ENCODE measurements at places on chromosomes 4 and X. TPM values are rescaled to one million over a fixed set of nuclear protein-coding genes. Genes with fewer than 3 reads are reported as not detected.

TSPAN6 gene
- total RNA-seq: 60.4 TPM

CFAP99 gene
- total RNA-seq: 0.61 TPM

GRCh38 chr4:146486565-146486964, 35.2 kb downstream of the SLC10A7 start:
- DNase-seq: no peak

GRCh38 chr4:95129821-95130311, 372.1 kb downstream of the BMPR1B start:
- no peak for DNase-seq

- no peak for DNase-seq
Observed at GRCh38 chrX:74090049-74090448, 213.9 kb upstream of the ZCCHC13 start.

DNA sequence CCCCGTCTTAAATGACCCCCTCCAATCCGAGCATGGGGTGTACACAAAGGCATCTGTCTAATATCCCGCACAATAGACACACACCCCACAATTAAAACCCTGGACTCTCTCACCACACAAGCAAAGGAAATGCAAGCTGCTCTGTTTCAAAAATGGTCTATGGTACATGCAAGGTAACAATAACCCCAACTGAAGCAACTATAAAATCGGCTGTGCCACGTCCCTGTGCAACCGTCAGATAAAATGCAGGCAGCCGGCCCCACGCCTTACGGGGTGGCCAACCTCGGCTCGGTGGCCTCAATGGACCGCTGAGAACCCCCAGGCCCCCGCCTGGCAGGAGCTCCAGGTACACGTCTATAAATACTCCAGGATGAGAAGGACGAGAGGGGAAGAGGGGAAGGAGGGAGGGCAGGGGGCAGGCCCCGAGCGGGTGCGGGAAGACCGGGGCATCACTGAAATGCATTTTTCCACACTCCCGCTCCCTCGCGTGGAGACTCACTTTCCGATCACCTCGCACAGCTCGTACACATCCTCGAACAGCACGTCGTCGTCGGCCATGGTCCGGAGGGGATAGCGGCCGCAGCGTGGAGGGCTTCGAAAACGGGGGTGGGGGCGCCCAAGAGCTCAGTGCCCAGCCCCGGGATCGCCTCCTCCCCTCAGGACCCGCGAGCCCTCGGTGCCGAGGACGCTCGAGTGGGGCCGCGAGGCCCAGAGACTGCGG, 763 bp downstream of the CASK start:
- DNase-seq: peak; percentile 78

GRCh38 chr4:5036239-5036638, 15.0 kb upstream of the STK32B start:
- DNase-seq: no peak

- no peak for DNase-seq
Observed at GRCh38 chr4:154642373-154643009, 30.0 kb upstream of the FGG start.

Measured in endodermal cell (in vitro differentiated cells).